ENCODE measurements at places on chromosomes 2 and 18.

GRCh38 chr2:131493199-131493968 lies 1.2 kb upstream of the MZT2A start:
- peak; percentile 49 for DNase-seq

DNA sequence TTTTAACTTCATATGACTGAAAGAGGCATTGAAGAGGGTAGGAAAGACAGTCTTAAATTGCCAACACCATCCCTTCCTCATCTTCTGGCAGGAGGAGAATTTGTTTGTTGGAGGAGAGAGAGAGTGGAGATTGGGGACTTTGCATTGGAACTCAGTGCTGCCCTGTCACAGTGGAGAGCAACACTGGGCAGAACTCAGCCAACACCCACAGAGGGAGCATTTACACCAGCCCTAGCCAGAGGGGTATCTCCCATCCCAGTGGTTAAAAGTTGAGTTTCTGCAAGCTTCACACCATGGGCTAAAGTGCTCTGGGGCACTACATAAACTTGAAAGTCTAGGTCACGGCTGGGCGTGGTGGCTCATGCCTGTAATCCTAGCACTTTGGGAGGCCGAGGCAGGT lies 174.1 kb downstream of the ANKRD30B start:
- no peak for DNase-seq

- no peak for DNase-seq
Observed at GRCh38 chr2:233428008-233428407, 73.7 kb downstream of the DGKD start.

- no peak for DNase-seq
Observed at GRCh38 chr2:10402062-10402585, 46.0 kb downstream of the ODC1 start.

DNA sequence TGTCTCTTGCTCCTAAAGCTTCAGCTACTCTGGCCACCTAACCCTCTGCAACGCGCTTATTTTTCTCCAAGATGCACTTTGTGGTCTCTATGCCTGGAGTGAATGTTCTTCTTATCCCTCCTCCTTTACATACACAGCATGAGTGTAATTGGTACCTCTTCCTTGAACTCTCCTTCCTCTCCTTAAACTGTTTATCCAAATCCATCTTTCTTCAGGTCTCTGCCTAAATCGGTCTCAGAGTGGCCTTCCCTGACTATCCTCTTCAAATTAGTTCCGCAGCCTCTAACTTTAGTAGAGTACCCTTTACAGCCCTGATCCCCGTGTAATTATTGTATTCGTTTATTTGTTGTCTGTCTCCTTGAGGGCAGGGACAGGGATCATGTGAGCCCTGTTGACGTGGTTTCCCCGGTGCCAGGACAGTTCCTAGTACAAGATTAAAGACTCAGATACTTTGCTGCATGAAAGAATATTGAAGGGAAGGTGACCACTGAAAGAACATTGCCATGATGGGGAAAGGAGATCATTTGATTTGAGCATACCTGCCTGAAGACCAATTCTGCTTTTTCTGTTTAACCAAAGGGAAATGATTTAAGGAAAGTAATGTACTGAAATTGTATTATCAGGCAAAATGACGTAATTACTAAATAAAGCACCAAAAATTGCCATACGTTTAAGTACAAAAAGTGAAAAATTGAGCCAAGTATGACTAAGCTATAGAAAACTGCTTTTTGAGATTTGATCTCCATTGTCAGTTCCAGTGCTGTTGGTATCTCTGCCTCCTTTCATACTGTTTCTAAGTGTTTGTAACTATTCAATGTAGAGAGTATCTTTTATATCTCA lies 1.2 kb downstream of the CNOT9 start:
- no peak for DNase-seq

DNA sequence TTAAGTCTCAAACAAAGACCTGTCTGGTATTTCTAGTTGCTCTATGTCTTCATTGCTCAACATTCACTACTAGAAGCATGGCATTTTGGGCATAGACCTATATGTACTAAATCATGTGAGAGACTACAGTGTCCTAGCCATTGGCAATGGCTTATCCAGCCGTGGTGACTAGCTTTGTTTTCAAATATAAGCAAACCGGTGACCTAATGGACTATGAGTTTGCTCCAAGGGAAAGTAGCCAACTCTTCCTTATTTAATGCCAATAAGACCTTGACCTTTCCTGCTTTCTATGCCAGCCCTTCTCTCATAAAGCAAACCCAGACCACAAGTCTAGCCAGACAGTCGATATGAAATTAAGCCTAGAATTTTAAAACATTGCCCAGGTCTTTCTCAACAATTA lies 113.7 kb upstream of the CREB1 start:
- no peak for DNase-seq

DNA sequence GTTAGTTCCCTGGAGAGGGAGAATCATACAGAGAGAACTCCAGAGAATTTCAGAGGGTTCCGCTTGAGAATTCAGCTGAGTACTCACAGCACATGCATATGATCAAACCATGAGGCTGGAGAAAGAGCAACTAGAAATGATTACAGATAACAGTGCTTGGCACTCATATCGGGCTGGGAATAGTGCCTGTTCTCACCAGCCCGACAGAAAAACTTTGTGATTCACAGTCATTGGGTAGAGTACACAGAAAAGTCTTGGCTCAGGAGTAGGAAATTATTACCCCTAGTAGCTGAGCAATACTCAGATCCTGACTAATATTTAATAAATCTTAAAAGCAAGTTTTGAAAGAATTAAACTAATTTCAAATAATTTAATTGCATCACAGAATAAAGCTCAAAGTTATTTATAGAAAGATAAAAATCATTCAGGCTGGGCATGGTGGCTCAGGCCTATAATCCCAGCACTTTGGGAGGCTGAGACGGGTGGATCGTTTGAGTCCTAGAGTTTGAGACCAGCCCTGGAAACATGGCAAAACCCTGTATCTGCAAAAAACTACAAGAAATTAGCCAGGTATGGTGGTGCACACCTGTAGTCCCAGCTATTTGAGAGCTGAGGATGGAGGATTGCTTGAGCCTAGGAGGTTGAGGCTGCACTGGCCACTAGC lies 6.8 kb downstream of the WDPCP start:
- no peak for DNase-seq

- no peak for DNase-seq
Observed at GRCh38 chr2:177538323-177538722, 145.8 kb downstream of the AGPS start.

GRCh38 chr18:21181766-21182165 lies 60.3 kb upstream of the GREB1L start:
- no peak for DNase-seq

DNA sequence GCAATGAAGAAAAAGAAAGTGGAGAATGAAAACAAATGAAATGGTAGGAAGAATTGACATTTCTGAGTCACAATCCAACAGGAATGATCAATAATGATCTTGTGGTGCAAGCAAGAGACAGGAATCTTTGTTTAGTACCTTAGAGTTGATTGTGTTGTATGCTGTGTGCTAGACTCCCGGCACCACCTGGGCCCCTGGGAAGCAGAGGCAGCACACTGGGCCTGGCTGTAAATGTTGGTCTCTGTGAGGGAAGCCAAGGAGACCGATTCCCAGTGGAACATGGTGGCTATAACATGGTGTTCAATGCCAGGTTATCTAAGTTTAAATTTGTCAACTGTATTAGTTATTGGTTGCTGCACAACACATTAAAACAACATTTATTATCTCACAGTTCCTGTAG lies 9.8 kb upstream of the CWC22 start:
- DNase-seq: no peak

- DNase-seq: no peak
Observed at GRCh38 chr2:75480971-75481836, 79.5 kb downstream of the EVA1A start.

GRCh38 chr2:201182650-201183364 lies at the start of gene CASP10:
TSS of gene CASP10 (plus strand) at chr2:201183141. CDS start at chr2:201185778, 2,637 bp downstream.
- no peak for DNase-seq

DNA sequence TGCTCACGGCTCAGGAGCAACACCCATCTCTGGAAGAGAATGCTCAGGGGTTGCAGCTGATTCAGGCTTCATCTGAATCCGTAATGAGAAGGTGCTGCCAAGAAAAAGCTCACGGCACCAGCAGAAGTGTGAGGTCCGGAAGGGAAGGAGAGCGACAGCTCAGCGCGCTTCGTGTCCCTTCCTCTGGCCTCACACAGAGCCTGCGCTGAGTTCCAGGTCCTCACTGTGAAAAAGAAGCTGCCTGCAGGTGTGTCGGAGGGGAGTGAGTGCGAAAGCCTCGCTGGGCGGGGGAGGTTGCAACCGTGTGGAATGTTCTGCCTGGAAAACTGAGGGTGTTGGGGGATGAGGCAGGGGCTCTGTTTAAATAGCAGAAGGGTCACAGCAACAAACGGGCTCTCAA lies 76.2 kb upstream of the TWIST2 start:
- DNase-seq: no peak

DNA sequence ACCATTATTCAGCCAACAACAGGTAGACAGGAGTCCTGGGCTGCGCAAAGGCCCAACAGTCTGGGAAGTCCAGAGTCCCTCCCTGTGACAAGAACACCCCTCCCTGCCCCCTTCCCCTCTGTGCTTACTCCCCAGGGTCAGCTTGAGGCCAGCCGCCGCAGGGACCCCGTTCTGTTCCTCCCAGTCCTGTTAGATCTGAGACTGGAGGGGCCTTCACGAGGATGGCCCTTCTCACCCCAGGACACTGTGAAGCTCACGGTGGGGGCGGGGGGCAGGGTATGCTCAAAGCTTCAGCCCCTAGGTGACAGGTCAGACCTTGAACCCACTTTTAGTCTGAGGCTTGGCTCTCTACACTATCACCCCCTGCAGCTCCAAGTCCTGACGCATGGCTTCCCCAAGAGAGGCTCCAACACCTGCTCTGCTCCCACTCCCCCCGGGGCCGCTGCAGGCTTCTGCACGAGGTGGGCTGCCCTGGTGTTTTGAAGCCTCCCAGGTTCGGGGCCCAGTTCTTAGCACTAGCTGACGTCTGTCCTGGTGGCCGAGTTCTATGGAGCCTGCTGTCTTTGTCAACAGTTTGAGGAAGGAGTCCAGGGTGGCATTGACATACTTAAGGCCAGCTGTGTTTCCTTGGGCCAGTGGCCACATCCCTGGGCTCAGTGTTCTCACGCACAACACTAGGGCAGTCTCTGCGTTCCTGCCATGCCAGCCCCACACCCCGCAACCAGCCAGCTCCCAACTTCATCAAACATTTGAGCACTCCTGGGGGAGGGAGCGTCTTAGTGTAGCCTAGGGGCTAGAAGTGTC lies 37.2 kb upstream of the HPCAL1 start:
- no peak for DNase-seq

DNA sequence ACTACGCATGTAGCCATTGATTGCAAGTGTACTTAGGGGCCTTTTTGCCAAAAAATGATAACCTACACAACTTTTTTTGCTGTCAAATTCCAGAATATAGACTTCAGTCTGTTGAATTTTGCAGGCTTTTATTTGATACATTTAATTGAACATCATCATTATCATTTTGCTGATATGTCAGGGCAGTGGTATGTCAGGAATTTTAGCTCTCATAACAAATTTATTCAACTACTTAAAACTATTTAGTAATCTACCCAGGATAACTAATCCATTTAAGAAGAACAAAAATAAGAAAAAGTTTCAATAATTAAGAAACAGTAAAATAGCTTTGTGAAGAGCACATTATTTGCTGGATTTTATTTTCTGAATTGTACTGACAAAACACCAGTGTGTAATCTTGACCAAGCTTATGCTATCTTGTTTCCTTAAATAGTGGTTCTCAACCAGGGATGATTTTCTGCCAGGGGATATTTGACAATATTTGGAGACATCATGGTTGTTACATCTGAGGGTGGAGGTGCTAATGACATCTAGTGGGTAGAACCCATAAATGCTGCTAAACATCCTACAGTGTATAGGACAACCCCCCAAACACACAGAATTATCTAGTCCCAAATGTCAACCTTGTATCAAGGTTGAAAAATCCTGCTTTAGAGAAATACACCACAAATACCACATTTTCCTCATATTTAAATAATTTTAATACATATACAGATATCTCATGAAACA lies 12.1 kb upstream of the TTN start:
- no peak for DNase-seq

GRCh38 chr2:881204-881918 lies 69.3 kb upstream of the SNTG2 start:
- DNase-seq: no peak

- no peak for DNase-seq
Observed at GRCh38 chr2:138122891-138123290, 158.6 kb downstream of the HNMT start.

DNA sequence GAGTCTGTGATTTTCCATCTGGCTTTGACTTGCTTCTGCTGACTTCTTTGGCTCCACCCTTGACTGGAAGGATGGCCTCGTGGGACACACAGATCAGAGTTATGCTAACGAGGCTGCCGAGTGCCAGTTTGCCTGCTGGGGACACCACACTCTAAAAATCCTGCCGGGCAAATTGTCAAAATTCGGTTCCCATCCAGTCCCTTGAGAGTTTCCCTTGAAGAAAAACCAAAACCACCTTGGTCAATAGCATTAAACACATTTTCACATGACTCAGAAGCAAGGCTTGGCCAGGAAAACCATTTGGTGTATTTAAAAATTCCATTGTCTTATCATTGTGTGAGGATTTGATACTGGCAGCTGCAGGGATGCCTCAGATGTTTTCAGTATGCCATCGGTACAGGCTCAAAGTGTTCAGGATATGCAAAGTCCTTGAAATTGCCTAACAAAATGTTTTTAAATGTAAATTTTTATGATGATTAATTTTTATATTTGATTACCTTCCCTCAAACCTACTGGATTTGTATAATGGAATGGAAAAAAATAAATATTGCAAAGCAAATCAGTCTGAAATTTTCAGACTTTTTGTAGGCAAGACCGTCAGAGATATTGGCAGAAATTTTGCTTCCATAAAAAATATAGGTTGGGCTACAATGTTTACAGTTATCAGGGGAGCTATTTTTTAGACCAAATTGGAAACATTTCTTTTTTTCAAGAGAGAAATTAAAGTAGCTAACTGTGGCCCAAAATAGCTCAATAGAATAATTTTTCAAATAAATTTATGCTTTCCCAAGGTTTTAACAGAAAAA lies 41.6 kb downstream of the KCNE4 start:
- DNase-seq: peak; percentile 37

GRCh38 chr2:39697454-39697853 lies 31.7 kb downstream of the TMEM178A start:
- peak; percentile 50 for DNase-seq

- DNase-seq: no peak
Observed at GRCh38 chr2:107336526-107336925, 450.6 kb upstream of the ST6GAL2 start.

Data from NCI-H524 (cell line).